ENCODE measurements at places on chromosomes 3 and 15. TPM values are rescaled to one million over a fixed set of nuclear protein-coding genes. Genes with fewer than 3 reads are reported as not detected.

DNA sequence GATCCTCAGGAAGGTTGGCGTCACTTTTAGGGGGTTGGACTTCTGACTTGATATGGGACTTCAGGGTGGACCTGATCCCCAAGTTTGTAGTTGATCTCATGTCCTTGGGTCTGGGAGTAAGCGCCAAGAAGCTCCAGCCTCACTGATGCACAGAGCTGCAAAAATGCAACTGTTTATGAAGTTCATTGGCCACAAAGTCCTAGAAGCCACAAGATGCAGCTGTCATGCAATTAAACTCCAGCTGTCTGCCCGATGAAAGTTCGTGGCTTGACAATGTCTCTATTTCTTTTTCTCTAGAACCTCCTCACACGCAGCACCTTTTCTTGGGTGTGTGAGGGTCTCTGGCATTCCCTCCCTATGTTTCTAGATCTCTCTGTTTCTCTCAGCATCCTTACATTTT, 9.2 kb upstream of the ACAN start:
- H3K36me3 ChIP-seq = peaks cover 3% of the 10 kb centered on the region
- no peaks in the 10 kb centered on the region for H3K4me1 ChIP-seq
- H3K4me3 ChIP-seq = no peak overlapping the region

GRCh38 chr3:30221619-30222018, 384.8 kb upstream of the TGFBR2 start:
- peaks cover 3% of the 10 kb centered on the region for H3K4me1 ChIP-seq
- H3K27ac ChIP-seq = no peak overlapping the region
- no peak overlapping the region for H3K4me3 ChIP-seq
- no peaks in the 10 kb centered on the region for H3K27me3 ChIP-seq
- no peak for DNase-seq
- H3K36me3 ChIP-seq = peaks cover 3% of the 10 kb centered on the region

GRCh38 chr3:38297947-38298711, 16.0 kb downstream of the SLC22A14 start:
- no peak overlapping the region for H3K4me3 ChIP-seq
- no peak overlapping the region for H3K27ac ChIP-seq
- H3K4me1 ChIP-seq = no peaks in the 10 kb centered on the region
- no peaks in the 10 kb centered on the region for H3K27me3 ChIP-seq

- peaks cover 54% of the 10 kb centered on the region for H3K27me3 ChIP-seq
- H3K36me3 ChIP-seq = peaks cover 30% of the 10 kb centered on the region
- no peak overlapping the region for H3K4me3 ChIP-seq
- H3K27ac ChIP-seq = no peak overlapping the region
Measured at GRCh38 chr3:44687898-44688297, 24.6 kb upstream of the ZNF502 start.

- H3K4me1 ChIP-seq = peaks cover 23% of the 10 kb centered on the region
- no peak for DNase-seq
- peak overlapping the region; percentile 84 for H3K4me3 ChIP-seq
- peak overlapping the region; percentile 77 for H3K27ac ChIP-seq
Measured at GRCh38 chr3:33658991-33659848, 58.8 kb downstream of the CLASP2 start.

DNA sequence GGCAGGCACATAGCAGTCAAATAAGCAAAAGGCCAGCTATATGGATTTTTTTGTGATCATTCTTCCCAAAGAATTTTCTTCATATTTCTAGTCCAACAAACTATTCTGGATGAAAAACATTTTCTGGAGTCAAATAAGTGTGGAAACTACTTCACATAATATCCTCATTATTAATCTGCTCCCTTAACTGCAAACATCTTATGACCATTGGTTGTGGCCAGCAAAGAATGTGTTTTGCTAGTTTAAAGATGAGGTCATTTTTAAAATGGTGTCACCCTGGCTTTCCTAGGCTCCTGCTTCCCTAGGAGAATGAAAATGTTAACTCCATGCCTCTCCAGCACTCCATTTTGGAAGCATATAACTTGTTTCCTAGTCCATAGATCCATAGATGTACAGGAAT, 118.8 kb downstream of the SST start:
- H3K27ac ChIP-seq = no peak overlapping the region
- no peak overlapping the region for H3K4me3 ChIP-seq
- no peak for DNase-seq
- H3K27me3 ChIP-seq = peaks cover 4% of the 10 kb centered on the region
- no peaks in the 10 kb centered on the region for H3K36me3 ChIP-seq

DNA sequence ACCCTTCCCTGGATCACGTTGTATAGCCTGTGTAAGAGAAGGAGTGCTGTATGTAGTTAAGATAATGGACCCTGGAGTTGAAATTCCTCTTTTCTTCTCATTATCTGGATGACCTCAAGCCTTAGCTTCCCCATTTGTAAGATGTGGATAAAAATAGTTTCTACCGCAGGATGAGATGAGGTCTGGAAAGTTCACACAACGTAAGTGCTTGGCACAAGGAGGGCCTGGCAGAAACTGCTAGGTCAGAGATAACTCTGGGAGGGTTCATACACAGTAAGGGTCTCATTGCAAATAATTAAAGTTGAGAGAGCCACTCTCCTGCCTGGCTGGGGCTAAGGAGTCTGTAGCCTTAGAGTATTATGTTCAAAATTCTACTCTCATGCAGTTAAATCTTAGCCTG, 214.4 kb downstream of the LRTM1 start:
- no peak overlapping the region for H3K4me3 ChIP-seq
- H3K27ac ChIP-seq = no peak overlapping the region

DNA sequence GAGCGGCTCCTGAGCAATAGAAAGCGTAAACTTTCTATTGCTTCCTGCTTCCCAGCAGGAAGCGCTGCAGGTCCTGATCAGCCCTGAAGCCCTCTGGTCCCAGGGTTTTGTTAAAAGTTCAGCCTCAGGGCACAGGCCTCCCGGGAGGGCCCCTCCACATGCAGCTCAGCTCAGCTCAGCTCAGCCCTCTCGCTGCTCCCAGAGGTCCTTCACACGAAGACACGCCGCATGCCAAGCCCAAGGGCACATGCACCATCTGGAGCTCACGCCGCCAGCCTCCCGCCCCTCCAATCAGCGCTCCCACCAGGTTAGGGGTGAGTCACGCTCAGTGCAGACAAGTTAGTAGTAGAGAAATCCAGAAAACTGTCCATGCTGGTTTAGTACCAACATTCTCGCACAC, 12.7 kb downstream of the TKT start:
- H3K36me3 ChIP-seq = peaks cover 26% of the 10 kb centered on the region
- H3K4me3 ChIP-seq = no peak overlapping the region
- peak overlapping the region; percentile 68 for H3K27ac ChIP-seq

DNA sequence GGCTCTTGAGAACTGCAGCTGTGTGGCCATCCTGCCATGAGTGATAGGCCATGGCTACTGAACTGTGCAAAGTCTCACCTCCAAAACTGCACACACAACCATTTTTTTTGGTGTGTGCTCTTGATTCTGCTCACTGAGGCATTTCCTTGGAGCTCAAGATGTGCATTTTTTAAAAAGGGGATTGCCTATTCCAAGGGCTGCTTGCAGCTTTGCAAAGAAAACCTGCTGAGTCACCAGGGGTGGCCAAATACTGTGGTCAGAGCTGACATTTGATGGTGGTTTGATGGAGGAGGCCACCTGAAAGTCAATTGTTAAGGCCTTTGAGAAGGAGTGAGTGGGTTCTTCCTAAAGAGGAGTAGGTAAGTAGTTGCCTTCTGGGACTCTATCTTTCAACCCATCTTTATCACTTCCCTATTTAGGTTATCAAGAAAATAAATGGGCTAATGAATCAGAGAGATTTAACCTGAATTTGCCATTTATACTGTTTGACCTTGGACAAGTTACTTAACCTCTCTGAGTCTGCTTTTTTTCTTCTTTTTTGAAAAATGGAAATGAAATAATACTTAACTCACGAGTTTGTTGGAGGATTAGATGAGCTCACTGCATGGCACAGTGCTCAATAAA, 87.9 kb downstream of the CHST2 start:
- no peak for DNase-seq
- no peak overlapping the region for H3K4me3 ChIP-seq
- H3K36me3 ChIP-seq = no peaks in the 10 kb centered on the region
- H3K4me1 ChIP-seq = peaks cover 21% of the 10 kb centered on the region
- peak overlapping the region; percentile 29 for H3K27ac ChIP-seq
- H3K27me3 ChIP-seq = peaks cover 2% of the 10 kb centered on the region

- H3K4me1 ChIP-seq = no peaks in the 10 kb centered on the region
- no peak overlapping the region for H3K27ac ChIP-seq
- no peak overlapping the region for H3K4me3 ChIP-seq
- no peak for DNase-seq
- no peaks in the 10 kb centered on the region for H3K36me3 ChIP-seq
Measured at GRCh38 chr15:46266661-46267060, 631.8 kb downstream of the SQOR start.

DNA sequence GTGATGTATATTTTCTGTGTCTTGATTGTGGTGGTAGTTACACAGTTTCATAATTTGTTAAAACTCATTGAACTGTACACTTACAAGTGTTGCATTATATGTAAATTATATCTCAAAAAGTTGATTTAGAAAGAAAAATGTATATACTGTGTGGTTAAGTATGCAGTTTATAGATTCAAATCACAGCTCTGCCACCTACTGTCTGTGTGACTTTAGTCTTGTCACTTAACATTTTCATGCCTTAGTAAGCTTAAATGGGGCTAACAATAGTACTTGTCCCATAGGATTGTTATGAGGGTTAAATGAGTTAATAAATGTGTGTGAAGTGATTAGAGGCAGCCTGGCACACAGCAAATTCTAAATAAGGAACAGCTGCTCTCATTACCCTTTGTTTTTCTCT, 120.9 kb upstream of the P2RY1 start:
- DNase-seq = no peak
- H3K36me3 ChIP-seq = no peaks in the 10 kb centered on the region
- H3K4me1 ChIP-seq = no peaks in the 10 kb centered on the region
- no peak overlapping the region for H3K4me3 ChIP-seq
- no peaks in the 10 kb centered on the region for H3K27me3 ChIP-seq
- H3K27ac ChIP-seq = no peak overlapping the region

GRCh38 chr3:20111836-20112235, 71.6 kb downstream of the KAT2B start:
- H3K4me3 ChIP-seq = no peak overlapping the region
- H3K36me3 ChIP-seq = peaks cover 7% of the 10 kb centered on the region
- no peaks in the 10 kb centered on the region for H3K4me1 ChIP-seq
- H3K27ac ChIP-seq = no peak overlapping the region

GRCh38 chr3:68874551-68875348, 57.6 kb downstream of the TAFA4 start:
- DNase-seq = no peak
- no peaks in the 10 kb centered on the region for H3K4me1 ChIP-seq
- no peak overlapping the region for H3K27ac ChIP-seq
- no peak overlapping the region for H3K4me3 ChIP-seq
- H3K36me3 ChIP-seq = no peaks in the 10 kb centered on the region
- no peaks in the 10 kb centered on the region for H3K27me3 ChIP-seq

DNA sequence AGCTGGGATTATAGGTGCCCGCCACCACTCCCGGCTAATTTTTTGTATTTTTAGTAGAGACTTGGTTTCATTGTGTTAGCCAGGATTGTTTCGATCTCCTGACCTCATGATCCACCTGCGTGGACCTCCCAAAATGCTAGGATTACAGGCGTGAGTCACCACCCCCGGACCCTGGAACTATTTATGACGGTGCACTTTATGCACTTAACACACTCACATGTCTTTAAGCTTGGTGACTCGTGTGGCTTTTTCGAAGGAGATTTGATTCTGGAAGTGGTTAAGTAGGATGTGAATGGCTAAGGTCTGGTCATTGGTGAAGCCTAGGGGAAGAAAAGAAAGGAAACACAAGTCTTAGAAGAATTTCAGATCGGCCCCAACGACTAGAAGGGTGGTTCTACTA, 20.3 kb downstream of the BBS4 start:
- DNase-seq = no peak
- no peak overlapping the region for H3K4me3 ChIP-seq
- peaks cover 4% of the 10 kb centered on the region for H3K4me1 ChIP-seq
- H3K27ac ChIP-seq = no peak overlapping the region

- H3K36me3 ChIP-seq = peaks cover 23% of the 10 kb centered on the region
- peaks cover 20% of the 10 kb centered on the region for H3K4me1 ChIP-seq
Measured at GRCh38 chr3:44355362-44356033, 16.9 kb downstream of the TCAIM start.

DNA sequence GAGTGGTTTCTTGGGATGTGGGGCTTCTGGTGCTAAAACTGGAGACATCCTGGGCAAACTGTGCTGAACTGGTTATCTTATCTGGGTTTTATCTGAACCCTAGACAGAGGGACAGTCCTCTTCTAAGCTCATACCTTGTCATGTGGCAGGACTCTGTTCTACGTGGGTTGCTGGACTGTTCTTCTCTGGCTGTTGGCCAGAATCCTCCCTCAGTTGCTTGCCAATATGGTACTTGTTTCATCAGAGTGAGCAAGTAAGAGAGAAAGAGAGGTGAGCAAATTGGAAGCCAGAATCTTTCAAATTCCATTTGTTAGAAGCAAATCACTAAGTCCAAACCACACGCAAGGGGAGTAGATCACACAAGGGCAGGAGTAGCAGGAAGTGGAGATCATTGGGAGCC, 291.5 kb upstream of the TBL1XR1 start:
- no peak overlapping the region for H3K4me3 ChIP-seq
- H3K27me3 ChIP-seq = no peaks in the 10 kb centered on the region
- peaks cover 4% of the 10 kb centered on the region for H3K36me3 ChIP-seq
- no peak for DNase-seq
- H3K27ac ChIP-seq = no peak overlapping the region
- H3K4me1 ChIP-seq = peaks cover 19% of the 10 kb centered on the region

DNA sequence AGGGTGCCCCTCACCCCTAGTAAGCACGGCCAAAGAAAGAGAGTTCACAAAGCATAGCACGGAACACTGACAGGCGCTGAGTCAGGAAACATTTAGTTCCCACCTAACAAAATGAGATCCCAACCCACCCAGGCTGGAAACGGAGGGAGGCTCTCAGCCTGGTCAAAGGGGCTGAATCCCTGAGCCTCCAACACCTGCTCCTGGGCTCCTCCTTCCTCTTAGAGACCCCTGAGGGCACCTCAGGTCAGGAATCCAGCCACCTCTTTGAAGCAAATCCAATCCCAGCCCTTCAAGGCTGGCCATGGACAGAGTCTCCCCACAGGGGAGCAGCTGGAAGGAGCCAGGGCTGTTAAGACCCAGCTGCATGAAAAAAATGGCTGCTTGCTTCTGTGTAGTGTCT, 154.4 kb upstream of the HES1 start:
- peaks cover 13% of the 10 kb centered on the region for H3K4me1 ChIP-seq
- H3K27ac ChIP-seq = no peak overlapping the region
- H3K4me3 ChIP-seq = no peak overlapping the region
- no peaks in the 10 kb centered on the region for H3K27me3 ChIP-seq
- no peak for DNase-seq

SLC6A20 gene
- total RNA-seq = 1.5 TPM

IL17RE gene
- total RNA-seq = 13.6 TPM

ANKRD63 gene
- 1.5 TPM for total RNA-seq

CCDC33 gene
- 5.0 TPM for total RNA-seq

CRYGS gene
- total RNA-seq = 1.2 TPM

FMN1 gene
- total RNA-seq = 15.8 TPM

CISH gene
- 4.1 TPM for total RNA-seq
